Right atrium auricular region (tissue), 2 donors: ENCODE measurements at places on chromosomes 16 and 17. TPM values are rescaled to one million over a fixed set of nuclear protein-coding genes. Genes with fewer than 3 reads are reported as not detected.

- H3K27me3 ChIP-seq, result no peaks in the 10 kb centered on the region
- peaks cover 1% of the 10 kb centered on the region for H3K36me3 ChIP-seq
- H3K4me1 ChIP-seq, result peaks cover 70% of the 10 kb centered on the region
- peak; percentile 86 for DNase-seq
- peak overlapping the region; percentile 83 for H3K27ac ChIP-seq
- no peak overlapping the region for H3K4me3 ChIP-seq
Observed at GRCh38 chr17:2181206-2181896, 122.2 kb downstream of the SMG6 start.

The PRR35 gene
- not detected for total RNA-seq

DNA sequence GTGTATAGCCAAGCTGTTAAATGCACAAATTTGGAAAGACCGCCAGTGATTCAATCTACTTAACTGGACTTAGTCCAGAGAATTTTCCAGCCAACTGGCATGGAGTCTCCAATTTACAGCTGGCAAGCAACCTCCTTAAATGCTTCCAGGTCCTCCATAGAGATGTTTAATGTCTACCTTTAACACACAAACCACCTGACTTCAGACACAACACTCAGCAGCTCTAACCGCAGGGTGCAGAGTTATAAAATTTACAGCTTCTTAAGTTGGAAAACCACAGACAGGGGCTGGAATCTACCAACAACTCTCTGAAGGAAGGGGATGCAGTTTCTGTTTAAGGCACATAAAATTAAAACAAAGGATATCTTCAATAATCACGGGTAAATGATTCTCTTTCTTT is 106.9 kb downstream of the SYCE1L start:
- no peak overlapping the region for H3K4me3 ChIP-seq
- H3K27ac ChIP-seq, result no peak overlapping the region
- no peaks in the 10 kb centered on the region for H3K36me3 ChIP-seq
- H3K27me3 ChIP-seq, result no peaks in the 10 kb centered on the region

The DPEP3 gene
- not detected for total RNA-seq

The CTCF gene
- 31.6 TPM for total RNA-seq

- H3K27me3 ChIP-seq, result no peaks in the 10 kb centered on the region
- no peak for DNase-seq
- H3K4me1 ChIP-seq, result no peaks in the 10 kb centered on the region
- H3K36me3 ChIP-seq, result no peaks in the 10 kb centered on the region
Observed at GRCh38 chr16:56191835-56192634, 746 bp downstream of the GNAO1 start.

The SSTR5 gene
- total RNA-seq, result 14.1 TPM

- no peaks in the 10 kb centered on the region for H3K4me1 ChIP-seq
- no peaks in the 10 kb centered on the region for H3K36me3 ChIP-seq
- DNase-seq, result no peak
- H3K27ac ChIP-seq, result no peak overlapping the region
Observed at GRCh38 chr16:54812229-54812628, 118.4 kb upstream of the IRX5 start.

The C17orf107 gene
- 4.2 TPM for total RNA-seq

DNA sequence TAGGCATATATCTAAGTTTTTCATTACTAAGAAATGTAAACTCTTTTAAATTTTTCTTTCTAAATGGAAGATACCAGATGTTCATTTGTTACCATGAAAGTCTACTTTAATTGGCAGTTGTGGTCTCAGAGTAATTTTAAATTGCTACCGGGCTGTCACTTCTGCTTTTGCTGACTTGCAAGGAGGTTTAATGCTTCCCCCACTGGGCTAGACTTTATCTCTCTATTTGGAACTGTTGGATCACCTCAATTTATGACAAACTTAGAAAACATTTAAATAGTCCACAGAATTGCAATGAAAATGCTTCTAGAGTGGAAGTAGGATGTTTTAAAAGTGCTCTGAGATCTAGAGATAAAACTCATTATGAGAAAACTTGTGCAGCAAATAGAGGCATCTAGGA is 479.8 kb upstream of the GOT2 start:
- H3K27me3 ChIP-seq, result no peaks in the 10 kb centered on the region
- no peak for DNase-seq
- H3K4me3 ChIP-seq, result no peak overlapping the region
- H3K4me1 ChIP-seq, result peaks cover 18% of the 10 kb centered on the region
- H3K36me3 ChIP-seq, result no peaks in the 10 kb centered on the region
- no peak overlapping the region for H3K27ac ChIP-seq

DNA sequence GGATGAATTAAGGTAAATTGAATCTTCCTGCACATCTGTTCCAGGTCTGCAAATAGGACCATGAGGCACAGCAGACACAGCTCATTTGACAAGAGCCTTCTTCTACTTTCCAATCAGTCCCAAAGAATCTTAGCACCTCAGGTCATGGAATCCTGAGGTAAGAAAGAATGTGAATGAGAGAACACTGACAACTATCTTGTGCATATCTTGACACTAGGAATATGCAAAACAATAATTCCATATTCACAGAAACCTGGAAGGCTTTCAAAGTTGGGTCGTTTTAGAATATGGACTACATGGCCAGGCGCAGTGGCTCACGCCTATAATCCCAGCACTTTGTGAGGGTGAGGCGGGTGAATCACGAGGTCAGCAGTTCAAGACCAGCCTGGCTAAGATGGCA is 1009.4 kb upstream of the GOT2 start:
- H3K36me3 ChIP-seq, result no peaks in the 10 kb centered on the region
- DNase-seq, result no peak
- no peaks in the 10 kb centered on the region for H3K27me3 ChIP-seq

DNA sequence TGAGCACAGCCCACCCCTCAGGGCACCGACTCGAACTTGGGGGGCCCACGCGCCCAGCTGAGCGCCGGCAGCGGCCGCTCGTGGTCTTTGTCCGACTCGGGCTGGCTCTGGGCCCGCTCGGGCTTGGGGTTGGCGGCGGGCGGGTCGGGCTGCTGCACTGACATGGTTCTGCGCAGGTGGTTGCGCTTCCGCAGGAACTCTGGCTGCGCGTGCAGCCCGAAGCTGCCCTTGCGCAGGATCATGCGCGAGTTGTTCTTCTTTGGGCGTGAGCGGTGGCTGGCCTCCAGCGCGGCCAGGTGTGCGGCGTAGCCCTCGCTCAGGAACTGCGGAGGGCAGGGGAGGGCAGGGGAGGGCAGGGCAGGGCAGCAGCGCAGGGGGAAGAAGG is 11.1 kb downstream of the PIMREG start:
- no peaks in the 10 kb centered on the region for H3K36me3 ChIP-seq
- peak overlapping the region; percentile 7 for H3K4me3 ChIP-seq
- no peak overlapping the region for H3K27ac ChIP-seq
- DNase-seq, result no peak
- H3K4me1 ChIP-seq, result no peaks in the 10 kb centered on the region

DNA sequence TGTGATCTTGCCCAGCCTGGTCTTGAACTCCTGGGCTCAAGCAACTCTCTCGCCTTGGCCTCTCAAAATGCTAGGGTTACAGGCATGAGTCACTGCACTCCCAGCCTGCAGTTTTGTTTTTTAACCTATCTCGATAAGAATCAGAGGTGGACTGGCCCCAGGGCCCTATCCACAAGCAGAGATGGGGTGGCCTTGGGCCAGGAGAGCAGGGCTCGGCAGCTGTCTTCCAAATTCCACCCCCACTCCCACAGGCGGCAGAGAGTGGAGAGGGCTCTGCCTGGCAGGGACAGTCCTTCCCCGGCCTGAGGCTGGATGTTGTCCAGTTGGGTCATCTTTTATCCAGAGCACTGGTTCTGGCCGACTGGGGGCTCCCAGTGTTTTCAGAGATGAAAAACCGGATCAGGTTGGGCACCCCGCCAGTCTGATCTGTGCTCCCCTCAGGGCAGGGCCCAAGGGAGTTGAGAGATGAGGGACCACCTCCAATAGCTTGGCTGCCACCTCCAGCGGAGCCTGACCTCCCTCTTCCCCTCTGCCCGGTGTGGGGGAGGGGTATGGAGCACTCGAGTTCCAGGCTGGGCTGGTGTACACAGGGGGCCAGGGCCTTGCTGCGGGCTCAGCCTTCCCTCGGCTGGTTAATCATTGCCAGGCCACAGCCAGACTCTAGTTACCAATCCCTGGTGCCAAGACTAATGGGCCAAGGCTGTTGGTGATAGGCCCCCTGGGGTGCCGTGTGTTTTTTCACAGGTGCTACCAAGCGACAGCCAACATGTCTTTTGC is 30.3 kb upstream of the MYO15B start:
- no peak overlapping the region for H3K4me3 ChIP-seq
- H3K27ac ChIP-seq, result no peak overlapping the region
- H3K4me1 ChIP-seq, result no peaks in the 10 kb centered on the region

DNA sequence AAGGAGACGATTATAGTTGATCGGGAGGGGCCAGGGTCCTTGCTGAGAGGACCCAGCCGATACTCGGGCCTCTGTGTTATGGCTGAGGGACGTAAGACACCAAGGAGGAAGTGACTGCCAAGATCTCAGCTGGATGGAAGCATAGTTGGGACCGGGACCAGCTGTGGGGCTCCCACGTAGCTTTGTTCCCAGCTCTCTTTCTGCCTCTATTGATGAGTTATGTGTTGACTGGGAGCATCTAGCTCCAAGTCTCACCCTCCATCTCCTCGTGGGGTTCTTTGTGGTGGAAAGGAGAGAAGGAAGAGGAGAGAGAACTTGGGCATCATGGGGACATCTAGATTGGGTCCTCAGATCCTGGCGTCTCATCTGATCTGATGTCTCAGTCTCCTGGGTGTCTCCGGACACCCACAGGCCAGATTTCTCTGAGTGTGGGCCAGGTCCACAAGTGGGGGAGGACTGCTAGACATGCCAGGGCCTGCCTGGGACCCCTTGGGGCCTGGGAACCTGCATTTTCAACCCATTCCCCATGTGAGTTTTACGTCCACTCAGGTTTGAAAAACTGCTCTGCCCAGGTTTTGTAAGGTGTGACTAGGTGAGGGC is 1.0 kb downstream of the MGRN1 start:
- H3K4me1 ChIP-seq, result no peaks in the 10 kb centered on the region
- H3K36me3 ChIP-seq, result no peaks in the 10 kb centered on the region
- no peak for DNase-seq
- H3K4me3 ChIP-seq, result peak overlapping the region; percentile 91
- H3K27ac ChIP-seq, result peak overlapping the region; percentile 91
- H3K27me3 ChIP-seq, result no peaks in the 10 kb centered on the region

DNA sequence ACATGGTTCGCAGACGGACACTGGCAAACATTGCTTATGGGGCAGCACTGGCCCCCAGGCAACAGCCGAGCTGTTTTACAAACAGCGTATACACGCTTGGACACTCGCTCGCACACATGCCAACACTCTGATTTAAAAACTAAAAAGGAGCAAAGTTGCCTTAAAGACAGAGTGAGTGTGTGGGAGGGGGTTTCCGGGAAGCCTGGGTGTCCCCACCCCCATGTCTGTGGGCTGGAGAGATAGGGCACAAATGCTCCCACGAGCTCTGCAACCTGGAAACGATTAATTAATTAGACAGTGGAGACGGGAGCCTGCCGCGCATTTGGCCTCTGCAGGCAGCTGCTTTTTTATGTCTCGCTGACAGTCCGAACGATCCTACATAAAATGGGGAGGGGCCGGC is 107.9 kb upstream of the ZNF469 start:
- H3K4me1 ChIP-seq, result no peaks in the 10 kb centered on the region
- H3K36me3 ChIP-seq, result no peaks in the 10 kb centered on the region
- no peaks in the 10 kb centered on the region for H3K27me3 ChIP-seq
- no peak for DNase-seq
- no peak overlapping the region for H3K27ac ChIP-seq
- H3K4me3 ChIP-seq, result no peak overlapping the region

DNA sequence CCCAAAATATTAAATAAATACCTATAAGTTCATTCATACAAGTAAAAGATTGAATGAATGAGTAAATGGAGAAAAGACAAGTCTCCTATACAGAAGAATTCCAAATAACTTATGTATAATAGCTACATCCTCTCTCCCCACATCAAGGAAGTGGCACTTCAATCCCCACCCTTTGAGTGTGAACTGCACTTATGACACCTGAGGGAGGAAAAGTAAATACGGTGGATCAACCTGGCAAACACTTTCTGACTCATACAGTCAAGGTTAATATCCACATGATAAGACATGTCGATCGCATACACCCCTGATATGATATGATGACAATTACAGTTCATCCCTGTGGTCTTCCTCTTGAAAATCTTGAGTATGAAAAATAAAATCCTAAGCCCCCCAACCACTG is 18.0 kb downstream of the SLFN12L start:
- no peaks in the 10 kb centered on the region for H3K36me3 ChIP-seq
- H3K27me3 ChIP-seq, result peaks cover 4% of the 10 kb centered on the region
- DNase-seq, result no peak
- H3K27ac ChIP-seq, result no peak overlapping the region
- no peaks in the 10 kb centered on the region for H3K4me1 ChIP-seq

DNA sequence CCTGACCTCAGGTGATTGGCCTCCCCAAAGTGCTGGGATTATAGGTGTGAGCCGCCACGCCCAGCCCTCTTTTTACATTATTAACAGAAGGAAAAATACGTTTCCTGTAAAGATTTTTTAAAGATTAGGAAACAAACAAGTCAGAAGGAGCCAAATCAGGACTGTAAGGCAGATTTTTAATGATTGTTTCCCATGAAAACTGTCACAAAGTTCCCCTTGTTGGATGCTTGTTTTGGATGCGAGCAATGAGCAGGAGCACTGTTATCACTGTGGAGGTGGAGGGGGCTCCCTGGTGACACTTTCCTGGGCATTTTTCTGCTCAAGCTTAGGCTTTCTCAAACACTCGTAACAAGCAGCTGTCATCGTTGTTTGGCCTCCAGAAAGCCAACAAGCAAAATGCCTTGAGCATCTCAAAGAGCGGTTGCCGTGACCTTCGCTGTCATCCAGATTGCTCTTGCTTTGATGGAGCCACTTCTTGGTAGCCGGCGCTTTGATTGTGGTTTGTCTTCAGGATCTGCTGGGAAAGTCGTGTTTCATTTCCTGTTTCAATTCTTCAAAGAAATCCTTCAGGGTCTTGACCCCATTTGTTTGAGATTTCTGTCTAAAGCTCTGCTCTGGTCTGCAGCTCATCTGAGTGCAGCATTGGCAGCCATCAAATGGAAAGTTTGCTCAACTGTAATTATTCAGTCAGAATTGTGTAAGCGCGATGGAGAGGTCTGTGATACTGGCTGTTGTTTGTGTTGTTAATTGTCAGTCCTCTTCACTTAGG is 128.7 kb downstream of the RPTOR start:
- no peak overlapping the region for H3K4me3 ChIP-seq
- H3K4me1 ChIP-seq, result no peaks in the 10 kb centered on the region
- no peaks in the 10 kb centered on the region for H3K36me3 ChIP-seq
- no peak for DNase-seq
- H3K27me3 ChIP-seq, result no peaks in the 10 kb centered on the region
- H3K27ac ChIP-seq, result no peak overlapping the region

- no peaks in the 10 kb centered on the region for H3K4me1 ChIP-seq
- H3K27me3 ChIP-seq, result no peaks in the 10 kb centered on the region
- peak overlapping the region; percentile 69 for H3K4me3 ChIP-seq
- DNase-seq, result peak; percentile 87
- peak overlapping the region; percentile 67 for H3K27ac ChIP-seq
- H3K36me3 ChIP-seq, result peaks cover 23% of the 10 kb centered on the region
Observed at GRCh38 chr16:31700530-31701388, 172.8 kb upstream of the ZNF267 start.

The PRCD gene
- 3.5 TPM for total RNA-seq
